ENCODE measurements at places on chromosomes 11 and 22.

DNA sequence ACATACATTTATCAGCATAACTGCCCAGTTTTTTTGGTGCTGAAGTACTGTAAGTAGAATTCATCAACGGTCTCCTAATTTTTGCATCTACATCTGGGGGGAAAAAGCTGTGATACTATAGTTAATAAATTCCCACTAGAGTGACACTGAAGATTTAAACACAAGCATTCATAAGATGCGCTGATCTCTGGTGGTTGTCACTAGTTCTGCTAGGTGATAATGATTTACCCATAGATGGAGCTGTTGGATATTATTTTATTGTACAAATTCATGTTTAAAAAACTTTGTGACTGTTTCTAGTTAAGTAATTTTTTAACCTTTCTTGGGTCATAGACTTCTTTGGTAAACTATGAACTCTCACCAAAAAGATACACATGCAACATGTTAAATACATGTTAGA, 106.6 kb downstream of the EMSY start:
- no peak for DNase-seq

DNA sequence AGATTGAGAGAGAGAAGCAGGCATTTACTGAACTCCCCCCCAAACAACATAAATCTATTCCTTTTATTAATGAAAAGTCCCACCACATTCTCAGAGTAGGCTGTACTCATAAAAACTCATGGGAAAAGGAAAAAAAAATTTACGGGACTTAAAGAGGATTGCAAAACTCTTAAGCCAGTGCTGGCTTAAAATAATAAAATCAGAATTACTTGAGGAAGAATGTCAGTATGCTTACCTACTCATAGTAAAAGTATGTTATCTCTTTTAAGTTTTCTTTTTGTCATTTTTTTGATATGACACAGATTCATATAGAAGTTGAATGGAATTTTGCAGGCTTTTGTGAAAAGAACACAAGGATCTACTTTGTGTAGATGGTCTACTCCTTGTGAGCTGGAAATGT, 126.3 kb downstream of the LUZP2 start:
- peak; percentile 63 for DNase-seq

DNA sequence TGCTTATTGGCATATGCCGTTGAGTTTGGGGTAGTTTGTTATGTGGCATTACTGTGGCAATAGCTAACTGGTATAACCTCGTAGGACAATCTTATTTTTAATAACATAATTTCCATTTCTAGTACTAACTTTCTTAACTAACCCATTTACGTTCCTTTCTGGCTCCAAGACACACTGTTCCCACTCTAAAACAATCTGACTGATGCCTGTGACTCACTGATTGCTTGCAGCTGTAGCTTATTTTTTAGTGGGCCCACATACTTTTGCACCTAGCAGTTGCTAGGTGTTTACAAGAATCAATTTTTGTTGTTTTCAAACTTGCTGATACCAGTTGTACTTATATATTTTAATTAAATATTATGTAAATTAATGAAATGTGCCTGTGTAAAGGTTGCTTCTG, 52.2 kb downstream of the FAT3 start:
- DNase-seq: peak; percentile 63

DNA sequence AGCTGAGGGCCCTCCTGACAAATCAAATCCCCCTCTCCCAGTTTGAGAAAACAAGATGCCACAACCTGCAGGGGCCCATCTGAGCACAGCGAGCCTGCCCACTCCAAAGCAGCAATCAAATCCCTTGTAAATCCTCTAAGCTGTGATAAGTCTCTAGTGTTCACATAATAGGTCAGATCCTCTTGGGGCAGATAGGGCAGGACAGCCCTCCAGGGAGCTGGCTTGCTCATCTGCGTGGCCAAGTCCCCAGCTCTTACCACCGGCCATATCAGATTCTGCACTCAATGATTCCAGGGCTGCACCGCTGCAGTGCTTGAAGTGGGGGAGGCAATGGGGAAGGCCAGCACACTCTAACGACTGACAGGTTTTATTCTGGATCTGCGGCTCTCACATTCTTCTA, 29.6 kb upstream of the FLI1 start:
- no peak for DNase-seq

DNA sequence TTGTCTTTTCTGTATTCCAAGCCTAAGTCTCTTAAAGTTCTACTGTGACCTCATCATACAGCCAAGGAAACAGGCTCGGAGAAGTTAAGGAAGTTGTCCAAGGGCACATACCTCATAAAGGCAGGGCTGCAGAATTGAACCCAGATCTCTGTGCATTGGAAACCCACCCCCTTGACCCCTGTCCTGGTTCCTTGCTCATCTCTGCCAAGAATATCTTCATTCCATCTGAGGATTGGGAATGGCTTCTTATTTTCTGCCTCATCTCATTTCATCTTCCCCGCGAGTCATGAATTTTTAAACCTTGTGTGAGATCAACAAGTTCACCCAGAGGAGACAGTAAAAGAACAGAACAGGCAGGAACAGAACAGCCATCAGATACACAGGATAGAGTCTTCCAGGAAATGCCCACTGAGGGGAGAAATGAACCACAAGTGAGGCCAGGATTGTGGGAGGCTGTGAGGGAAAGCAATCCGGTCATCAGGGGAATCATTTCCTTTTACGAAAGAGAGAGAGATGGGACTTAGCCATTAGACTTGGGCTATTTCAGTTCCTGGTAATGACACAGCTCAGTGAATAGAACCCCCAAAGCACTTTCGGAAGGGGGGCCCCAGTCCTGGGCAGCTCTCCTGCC, 34.4 kb upstream of the LRRC10B start:
- no peak for DNase-seq

DNA sequence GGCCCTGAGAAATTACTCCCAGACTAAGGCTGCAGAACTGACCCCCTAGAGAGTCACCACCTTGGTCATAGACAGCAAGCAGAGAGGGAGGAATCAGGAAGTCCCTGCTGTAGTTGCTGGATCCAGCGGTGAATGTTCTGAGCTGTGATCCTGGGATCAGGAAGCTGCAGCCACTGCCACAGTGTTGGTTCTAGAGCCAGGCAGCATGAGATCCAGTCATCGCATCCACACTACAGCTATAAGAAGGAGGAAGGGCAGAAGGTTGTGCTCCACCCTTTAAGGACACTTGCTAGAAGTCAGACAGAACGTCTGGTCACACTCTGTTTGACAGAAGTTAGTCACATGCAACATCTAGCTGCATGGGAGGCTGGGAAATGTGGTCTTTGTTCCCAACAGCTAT, 104.7 kb upstream of the OR4B1 start:
- no peak for DNase-seq

- DNase-seq: no peak
Measured at GRCh38 chr22:39677967-39678366, 107.4 kb downstream of the CACNA1I start.

Measured in fibroblast of skin of right biceps (primary cell).